ENCODE measurements at places on chromosomes 6 and 20.

DNA sequence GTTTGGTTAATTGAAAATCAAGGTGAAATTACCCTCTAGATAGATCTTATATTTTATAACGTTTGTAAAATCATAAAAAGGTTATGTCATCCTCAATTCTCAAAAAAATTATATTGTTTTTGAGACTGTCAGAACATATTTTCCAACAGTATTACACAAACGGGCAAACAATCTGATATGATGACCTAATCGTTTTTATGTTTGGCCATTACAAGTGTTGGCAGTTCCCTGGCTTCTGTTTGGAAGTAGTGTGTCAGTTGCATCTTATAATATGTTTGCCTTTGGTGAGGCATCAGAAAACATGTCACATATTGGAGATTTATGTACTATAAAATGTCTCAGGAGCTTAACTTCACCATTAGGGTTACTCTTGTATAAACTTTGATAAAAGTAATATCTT is 308.1 kb upstream of the EPHA7 start:
- DNase-seq = no peak

DNA sequence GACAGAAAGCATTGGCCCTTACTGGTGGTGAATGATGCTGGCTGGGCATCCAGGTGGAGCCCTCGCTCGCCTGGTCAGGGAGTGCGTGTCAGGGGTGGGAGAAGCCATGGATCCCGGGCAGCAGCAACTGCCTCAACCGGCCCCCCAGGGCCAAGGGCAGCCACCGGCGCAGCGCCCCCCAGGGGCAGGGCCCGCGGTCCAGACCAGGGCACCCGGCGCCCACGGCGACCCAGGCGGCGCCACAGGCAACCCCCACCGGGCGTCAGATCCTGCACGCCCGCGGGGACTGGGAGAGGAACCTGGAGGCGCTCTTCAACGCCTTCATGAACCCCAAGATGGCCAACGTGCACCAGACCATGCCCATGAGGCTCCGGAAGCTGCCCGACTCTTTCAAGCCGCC is 101.7 kb upstream of the SAMD5 start:
- no peak for DNase-seq

GRCh38 chr6:104969108-104969507 is 12.2 kb downstream of the LIN28B start:
- no peak for DNase-seq

DNA sequence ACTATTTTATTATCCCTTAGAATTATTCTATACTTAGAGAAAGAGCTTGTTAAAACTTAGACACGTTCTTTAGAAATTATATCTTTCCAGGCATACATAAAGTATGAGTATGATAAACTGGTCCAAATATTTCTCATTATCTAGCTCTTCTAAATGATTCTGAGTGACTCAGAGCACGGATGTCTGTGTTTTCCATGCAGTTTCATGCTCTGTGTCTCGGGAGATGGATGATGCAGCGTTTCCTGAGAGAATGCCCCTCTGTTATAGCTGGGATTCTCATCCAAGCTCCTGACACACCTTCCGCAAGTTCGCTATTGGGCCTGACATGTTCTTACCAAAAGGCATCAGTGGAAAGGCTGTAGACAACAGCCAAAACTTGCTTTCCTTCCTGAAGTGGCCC is 19.3 kb downstream of the SIRT5 start:
- no peak for DNase-seq

DNA sequence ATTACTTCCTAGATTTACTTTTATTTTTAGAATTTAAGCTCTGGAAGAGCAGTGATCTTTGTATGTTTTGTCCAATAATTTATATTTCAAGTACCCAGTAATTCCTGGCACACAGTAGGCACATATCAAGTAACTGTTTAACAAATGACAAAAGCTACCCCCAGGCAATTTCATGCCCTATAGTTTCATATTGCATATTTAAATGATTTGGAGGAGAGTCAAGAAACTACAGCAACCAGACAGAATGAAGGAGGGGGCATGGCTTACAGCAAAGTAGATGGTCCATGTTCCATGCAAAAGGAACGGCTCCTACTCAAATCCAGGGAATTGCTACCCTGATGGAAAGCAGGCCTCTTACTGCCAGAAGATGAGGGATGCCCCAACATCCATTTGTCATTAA is 113.5 kb downstream of the ARHGAP18 start:
- DNase-seq = no peak

DNA sequence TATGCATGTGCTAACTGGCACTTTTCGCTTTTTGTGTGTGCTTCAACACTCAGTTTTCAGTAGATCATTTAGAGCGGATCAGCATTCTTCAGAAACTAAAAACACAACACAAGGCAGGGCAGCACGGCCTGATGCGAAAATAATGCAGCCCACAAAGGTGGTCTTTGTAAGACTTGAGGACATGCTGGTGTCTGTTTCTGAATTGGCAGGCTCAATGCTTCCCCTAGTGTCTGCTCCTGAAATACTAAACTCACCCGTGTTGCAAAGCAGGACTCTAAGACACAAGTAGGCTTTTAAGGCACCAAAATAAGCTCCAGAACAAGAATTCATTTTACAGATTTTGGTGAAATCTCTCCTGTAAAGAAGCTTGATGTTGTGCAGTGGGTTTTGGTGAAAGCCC is 676.5 kb downstream of the TENT5A start:
- DNase-seq = no peak

- DNase-seq = no peak
Measured at GRCh38 chr6:52538901-52539354, 37.9 kb downstream of the TRAM2 start.

GRCh38 chr6:22747571-22747970 is 178.2 kb downstream of the HDGFL1 start:
- no peak for DNase-seq

DNA sequence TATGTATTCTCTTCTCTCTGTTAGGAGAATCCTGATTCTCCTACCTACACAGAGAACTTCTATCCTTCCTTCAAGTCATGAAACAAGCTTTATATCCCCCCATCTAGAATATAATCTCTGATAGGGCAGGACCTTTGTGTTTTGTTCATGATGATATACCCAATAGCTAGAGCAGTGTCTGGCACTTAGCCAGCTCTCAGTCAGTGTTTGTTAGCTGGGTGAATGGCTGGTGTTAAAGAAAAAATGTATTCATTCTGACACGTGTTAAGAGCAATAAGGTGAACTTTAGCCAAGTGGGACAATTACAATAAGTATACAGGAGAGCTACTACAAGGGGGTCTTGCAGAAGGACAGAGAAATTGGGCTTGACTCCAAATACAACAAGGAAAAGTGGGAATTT is 34.3 kb upstream of the TNFRSF21 start:
- no peak for DNase-seq

GRCh38 chr6:8064638-8065518 is 689 bp upstream of the BLOC1S5 start:
- DNase-seq = no peak

- DNase-seq = no peak
Measured at GRCh38 chr6:89596056-89596455, 42.5 kb downstream of the LYRM2 start.

DNA sequence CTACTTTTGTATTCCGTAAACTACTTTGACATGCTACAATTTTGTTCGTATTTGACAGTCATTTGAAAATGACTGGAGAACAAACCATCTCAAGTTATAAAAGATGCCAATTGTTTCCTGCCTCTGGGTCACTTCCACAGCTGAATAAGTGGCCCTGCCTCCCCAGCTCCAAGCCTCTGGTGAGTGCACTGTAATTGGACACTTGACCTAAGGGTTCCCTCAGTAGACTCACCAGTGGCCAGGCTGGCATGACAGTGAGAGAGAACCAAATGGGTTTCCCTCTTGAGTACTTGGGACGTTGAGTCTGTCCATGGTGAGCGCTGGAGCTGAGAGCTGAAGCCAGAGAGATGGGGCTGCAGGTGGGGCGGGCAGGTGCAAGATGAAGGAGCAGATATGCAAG is 57.1 kb downstream of the SLC35D3 start:
- DNase-seq = no peak

GRCh38 chr6:69164564-69165229 is 529.6 kb downstream of the ADGRB3 start:
- no peak for DNase-seq

DNA sequence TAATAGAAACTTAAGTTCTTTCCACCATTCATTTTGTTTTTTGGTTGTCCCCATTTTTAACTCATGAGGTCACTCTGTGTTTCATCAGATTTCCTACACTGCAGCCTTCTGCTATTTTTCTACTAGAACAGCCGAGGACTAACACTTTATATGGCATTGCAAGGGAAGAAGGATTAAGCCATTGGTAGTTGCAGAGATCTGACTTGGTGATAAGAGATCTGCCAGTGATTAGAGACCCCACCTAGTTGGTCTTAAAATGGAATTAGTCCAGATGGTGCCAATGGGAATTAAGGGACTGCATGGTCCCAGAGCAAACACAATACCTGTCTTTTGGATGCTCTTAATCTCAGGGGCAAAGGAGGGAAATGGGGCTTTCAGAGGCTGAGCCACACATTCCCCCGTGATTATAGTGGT is 125.5 kb upstream of the TMEM170B start:
- DNase-seq = no peak

GRCh38 chr20:20609522-20609921 is 102.9 kb downstream of the RALGAPA2 start:
- no peak for DNase-seq

- DNase-seq = no peak
Measured at GRCh38 chr20:53550280-53551187, 43.1 kb downstream of the ZNF217 start.

DNA sequence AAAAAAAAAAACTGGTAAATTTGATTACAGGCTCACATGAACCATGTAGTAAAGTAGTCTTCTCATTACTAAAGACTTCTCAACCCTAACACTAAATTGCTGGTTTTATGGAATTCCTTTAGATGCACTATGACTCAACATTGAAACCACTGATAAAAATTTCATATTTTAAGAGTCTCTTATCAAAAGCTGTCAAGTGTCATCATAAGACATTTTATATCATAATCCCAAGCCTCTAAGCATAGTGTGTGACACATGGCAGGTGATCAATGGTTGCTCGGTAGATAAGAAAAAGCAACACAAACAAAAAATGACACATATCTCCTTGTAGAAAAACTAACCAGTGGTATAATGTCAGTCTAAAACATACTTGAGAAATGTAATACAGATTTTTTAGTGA is 258.4 kb downstream of the RNGTT start:
- DNase-seq = no peak

GRCh38 chr6:161415302-161415855 is 141.5 kb upstream of the AGPAT4 start:
- DNase-seq = no peak

DNA sequence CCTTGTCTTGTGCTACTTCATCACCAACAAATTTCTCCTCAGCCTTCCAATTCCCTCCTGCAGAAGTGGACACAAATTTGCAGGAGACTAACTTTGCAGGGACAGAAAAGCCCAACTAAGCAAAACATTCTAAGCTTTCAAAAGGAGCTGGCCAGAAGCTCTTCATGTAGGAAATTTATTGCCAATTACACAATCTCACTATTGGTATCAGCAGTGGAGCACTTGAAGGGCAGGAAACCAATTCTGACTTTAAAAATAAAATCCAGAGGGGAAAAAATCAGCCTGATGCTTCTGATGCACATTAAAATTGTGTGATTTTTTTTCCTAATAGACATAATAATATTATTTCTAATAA is 193.3 kb downstream of the LY86 start:
- DNase-seq = no peak

DNA sequence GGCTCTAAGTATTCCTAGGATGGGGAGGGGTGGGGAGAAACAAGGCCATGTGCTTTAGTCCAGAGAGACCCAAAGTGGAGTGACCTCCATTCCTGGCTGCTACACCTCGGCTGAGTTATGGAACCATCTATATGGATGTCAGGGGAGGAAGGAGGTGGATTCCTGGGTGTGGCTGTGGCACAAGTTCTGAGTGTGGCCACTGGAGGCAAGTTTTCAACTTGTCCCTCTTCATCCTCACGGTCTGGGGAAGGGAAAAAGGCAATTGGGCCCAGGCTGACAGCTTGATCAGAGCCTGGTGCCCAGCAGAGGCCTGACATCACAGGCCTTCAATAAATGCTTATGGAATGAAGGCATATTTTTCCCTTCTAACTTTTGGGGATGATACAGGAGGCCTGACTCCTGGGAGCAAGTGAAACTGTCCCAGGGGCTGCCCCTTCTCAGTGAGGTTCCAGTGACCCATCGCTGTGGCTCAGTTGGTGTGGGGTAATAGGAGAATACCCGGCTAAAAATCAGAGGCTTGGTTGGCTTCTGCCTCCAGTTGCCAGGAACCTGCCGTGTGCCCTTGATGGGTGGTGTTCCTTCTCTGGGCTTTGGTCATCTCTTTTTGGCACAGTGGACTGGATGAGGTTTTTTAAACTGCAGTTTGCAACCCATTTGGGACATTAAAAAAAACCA is 1.8 kb upstream of the ITPR3 start:
- no peak for DNase-seq

DNA sequence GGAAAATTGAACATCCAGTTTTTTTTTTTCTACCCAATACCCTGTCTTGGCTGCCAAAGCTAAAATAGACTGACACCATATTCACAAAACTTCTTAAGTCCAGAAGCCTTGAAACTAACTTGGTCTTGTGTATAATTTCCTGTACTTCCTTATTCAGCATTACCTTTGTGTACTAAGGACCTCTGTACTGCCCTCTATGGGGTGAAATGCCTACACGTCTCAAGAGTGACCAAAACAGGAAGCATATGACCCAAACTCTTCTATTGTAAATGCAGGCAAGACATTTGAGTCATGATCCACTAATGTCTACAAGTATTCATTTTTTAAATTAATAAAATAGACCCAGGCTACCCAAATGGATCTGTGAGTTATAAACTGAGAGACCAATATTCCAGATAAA is 50.4 kb downstream of the HMGCLL1 start:
- DNase-seq = no peak

DNA sequence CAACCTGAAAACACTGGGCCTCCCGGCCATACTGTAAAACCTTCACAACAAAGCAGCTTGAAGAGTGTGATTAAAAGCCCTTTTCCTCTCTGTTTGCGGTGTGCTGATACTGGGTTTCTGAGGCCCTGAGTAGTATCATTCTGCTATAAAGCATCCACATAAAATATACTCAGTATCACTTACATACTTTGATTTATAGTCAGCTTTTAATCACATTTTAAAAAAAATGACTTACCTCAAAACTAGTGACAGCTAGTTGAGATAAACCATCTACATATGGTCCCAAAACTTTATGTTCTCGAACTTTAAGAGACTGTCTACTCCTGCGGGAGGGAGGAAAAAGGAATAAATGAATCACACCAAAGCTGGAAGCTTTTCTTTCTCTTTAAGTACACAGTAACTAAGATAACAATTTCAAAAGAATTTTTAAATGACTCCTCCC is 135.7 kb downstream of the KIF13A start:
- DNase-seq = no peak

DNA sequence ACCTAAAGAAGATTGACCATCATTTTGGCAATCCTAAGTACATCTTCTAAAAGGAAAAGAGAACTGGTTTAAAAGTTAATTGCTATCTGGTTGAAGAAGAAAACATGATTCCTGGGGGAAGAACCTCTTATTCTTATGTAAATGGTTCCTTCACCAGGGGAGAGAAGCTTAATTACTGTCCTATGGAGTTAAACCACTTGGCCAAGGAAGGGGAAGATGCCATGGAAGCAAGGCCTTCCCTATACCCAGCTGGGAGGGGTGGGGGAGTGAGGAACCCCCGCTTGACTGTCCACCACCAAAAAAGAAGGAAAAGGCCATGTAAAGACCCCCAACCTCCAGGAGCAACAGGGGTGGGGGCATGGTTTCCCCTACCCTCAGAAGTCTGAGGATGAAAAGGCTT is 962.1 kb downstream of the GRIK2 start:
- no peak for DNase-seq

- DNase-seq = no peak
Measured at GRCh38 chr6:144123836-144124235, 26.5 kb upstream of the STX11 start.
